ENCODE measurements at places on chromosomes 7 and 10.

DNA sequence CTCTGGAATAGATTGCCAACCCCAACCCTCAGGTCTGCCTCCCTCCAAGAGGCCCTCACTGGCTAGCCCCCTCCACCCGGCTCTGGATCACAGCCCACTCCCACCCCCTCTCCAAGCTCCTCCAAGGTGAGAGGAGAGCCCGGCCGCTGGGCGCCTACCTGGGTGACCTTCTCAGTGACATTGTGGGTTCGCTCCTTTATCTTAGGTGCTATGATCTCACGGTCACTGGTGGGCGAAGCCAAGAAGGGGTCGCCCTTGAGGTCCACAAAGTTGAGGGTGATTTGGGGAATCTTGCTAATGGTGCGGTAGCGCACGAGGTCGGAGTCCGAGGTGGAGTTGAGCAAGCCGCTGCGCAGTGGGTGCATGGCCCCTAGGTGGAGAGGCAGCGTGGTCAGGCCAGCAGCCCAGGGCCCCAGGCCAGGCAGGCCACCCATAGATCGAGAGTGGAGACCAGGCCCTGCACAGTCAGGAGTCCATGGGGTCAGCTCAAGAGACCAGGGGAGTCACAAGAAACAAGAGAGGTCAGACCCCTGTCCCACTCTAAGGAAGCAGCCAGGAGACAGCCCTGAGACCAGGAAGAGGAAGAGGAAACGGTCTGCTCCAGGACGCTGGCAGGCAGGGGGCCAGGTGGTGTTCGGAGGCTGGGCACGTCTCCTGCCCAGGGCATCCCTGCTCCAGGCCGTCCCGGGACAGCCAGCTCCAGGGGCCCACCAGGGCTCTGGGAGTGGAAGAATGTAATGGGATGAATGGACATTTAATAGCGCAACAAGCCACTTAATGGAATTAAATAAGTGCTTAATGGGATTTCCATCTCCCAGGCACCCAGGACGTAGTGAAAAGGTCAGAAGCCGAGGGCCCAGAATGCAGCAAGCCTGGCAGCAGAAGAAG is 20.7 kb downstream of the KCNH2 start:
- DNase-seq, result no peak

DNA sequence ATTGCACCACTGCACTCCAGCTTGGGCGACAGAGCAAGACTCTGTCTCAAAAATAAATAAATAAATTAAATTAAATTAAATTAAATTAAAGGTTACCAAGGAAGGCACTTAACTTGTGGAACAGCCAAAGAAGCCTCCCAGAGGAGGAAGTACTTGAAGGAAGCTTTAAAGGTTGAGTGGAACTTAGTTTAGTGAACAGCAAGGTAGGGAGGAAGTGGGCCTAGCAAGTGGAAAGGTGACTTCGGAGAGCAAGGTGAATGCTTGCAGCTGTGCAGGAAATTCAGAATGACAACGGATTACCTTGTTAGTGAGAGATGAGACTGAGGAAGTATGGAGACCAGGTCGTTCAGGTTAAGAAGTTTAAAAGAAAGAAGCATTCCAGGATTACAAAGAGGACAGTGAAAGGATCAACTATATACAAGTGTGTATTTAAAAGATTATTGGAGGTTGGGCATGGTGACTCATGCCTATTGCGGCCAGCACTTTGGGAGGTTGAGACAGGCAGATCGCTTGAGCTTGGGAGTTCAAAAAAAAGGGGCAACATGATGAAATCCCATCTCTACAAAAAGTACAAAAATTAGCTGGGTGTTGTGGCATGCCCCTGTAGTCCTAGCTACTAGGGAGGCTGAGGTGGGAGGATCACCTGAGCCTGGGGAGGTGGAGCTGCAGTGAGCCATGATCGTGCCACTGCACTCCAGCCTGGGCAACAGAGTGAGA is 12.8 kb upstream of the RPEL1 start:
- no peak for DNase-seq

- no peak for DNase-seq
These were observed 19.6 kb downstream of the NUDT1 start for GRCh38 chr7:2261611-2262010.

DNA sequence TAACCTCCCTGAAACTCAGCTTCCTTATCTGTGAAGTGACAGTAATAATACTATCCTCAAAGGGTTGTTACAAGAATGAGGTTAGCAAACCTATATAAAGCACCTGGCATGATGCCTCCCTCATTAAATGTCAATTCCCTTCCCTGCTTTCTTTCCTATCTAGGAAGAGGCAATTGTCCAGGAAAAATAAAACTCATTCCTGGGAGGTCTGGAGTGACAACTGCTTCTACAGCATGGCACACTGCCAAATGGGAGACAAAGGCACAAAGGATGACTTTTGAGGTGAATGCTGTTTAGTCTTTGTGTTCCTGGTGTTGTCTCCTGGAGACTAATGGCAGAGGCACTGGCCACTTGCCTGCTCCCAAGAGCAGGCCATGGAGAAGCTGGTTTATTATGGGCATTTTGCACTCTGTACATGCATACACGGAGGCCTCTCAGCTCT is 32.2 kb upstream of the PDE1C start:
- no peak for DNase-seq

GRCh38 chr10:47348661-47349470 is 703 bp downstream of the RBP3 start:
- DNase-seq, result no peak

GRCh38 chr7:134515569-134516468 is 11.5 kb upstream of the AKR1B10 start:
- DNase-seq, result no peak

DNA sequence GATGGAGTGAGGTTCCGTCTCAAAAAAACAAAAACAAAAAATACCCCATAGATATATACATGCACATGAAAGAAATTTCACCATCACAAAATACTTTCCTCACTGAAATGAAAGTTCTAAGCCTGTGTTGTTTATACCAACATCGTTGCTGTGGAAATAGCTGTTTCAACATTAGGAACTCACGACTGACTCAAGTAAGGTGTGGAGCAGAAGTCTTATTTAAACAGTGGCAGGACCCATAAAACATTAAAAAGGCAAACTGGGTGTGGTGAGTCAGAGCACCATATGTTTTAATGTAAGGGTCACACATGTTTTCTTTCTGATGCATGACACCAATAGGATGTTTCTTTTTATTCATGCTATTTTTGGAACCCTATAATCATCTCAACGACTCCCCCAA is 48.3 kb downstream of the BAIAP2L1 start:
- DNase-seq, result no peak

GRCh38 chr10:69451784-69452251 is 553 bp downstream of the TSPAN15 start:
- DNase-seq, result no peak

- DNase-seq, result no peak
These were observed 37.1 kb upstream of the ZRANB1 start for GRCh38 chr10:124904796-124905195.

DNA sequence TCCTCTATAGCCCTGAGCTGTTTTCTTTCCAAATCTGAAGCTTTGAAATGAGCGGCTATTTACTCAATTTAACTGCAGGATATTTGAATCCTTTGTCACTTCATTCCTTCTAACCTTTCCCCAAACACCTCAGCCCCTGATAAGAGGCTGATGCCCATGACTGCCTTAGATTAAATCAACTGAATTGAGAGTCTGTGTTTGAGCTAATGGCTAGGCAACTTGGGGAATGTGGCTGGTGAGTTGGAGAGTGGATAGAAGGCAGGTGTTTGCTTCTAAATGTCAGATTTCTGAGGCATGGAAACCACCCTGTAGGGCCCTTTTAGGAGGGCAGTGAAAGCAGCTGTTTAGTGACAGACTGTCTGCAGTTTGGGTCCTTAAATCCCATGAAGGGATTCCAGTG is 759.9 kb downstream of the LRMDA start:
- DNase-seq, result no peak

DNA sequence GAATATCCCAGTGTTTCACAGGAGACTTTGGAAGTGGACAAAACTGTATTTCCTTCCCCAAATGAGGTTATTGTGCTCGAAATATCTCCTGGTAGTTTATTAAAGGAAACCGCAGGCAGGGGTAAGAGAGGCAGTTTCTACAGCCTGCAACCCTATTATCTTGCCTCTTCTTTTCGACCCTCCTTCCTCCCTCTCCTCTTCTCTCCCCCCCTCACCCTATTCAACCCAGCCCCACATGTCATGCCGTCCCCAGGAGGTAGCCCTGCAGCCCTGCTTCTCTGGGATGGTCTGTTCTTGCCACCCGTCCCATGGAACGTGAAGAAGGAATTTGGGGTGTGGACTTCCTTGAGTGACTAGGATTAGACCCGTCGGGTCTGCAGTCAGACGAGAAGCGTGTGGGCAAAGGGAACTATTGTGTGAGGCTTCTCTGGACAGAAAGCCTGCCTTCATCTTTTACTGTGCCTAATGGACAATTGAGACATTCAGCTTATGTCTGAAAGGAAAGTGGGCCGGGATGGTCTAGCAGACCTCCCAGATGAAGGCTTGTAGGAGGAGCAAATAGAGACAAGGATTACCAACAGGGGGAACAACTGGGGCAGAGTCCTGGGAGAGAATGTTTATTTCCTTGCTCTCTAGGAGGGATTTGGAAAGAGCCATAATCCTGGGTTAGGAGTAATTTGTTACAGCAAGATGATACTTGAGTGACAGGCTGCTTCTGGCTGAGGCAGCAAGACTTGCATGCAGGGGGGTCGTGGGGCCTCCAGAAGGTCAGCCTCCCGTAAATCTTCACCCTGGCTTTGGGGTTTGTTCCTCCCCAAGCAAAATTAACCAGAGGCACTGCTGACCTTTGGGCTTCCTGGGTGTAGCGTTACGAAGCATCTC is 77.8 kb downstream of the TCF7L2 start:
- no peak for DNase-seq

GRCh38 chr7:148774471-148774870 is 75.8 kb downstream of the CUL1 start:
- DNase-seq, result no peak

GRCh38 chr7:3446786-3447185 is 145.7 kb downstream of the SDK1 start:
- no peak for DNase-seq

- no peak for DNase-seq
These were observed 1034.5 kb upstream of the PHF14 start for GRCh38 chr7:9939176-9939575.

- DNase-seq, result no peak
These were observed 112.4 kb upstream of the PPP2R2D start for GRCh38 chr10:131788386-131788785.

GRCh38 chr10:102135956-102136526 is 3.2 kb downstream of the PPRC1 start:
- no peak for DNase-seq

DNA sequence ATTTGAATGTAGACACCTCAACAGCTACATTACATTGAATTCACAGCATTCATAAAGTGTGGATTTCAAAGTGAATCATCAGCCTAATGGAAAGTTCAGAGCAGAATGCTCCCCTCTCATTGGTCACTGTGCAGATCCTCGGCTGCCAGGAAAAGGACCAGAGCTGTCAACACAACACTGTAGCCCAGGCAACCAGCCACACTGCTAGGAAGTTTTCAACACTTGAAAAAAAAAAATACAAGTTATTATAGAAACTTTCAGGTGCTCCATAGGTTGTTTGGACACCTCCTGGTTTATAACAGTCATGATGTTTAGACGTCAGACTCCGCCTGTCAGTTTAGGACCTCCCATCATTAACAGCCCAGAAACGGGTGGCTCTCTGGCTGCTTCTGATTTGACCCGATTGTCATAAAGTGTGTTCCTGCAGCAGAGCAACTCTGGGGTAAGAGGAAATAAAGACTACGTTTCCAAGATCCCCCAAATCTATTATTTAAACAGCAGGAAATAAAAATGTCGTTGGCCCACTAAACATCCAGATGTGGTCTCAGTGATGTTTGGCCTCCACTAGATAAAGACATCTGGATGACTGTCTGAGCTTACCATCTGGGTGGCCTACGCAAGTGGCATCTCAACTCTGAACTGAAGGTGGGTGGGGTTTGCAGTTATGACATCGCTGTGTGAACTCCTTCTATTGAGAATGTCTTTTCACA is 117.4 kb downstream of the CABCOCO1 start:
- DNase-seq, result no peak

Measured in stimulated activated CD4-positive, alpha-beta T cell treated with anti-CD3 and anti-CD28 coated beads, Interleukin-15, amount 100 ng/mL, for 1 hour (primary cell).